ENCODE measurements at places on chromosomes 1 and 21. TPM values are rescaled to one million over a fixed set of nuclear protein-coding genes. Genes with fewer than 3 reads are reported as not detected.
A peak's percentile ranks its signal among the peaks of the same experiment; 100 is the strongest.

- H3K27ac ChIP-seq, result no peak overlapping the region
- no peak overlapping the region for H3K4me3 ChIP-seq
These were observed 315.8 kb upstream of the USP24 start for GRCh38 chr1:55530749-55531478.

- H3K27me3 ChIP-seq, result no peaks in the 10 kb centered on the region
- DNase-seq, result no peak
- no peak overlapping the region for H3K4me3 ChIP-seq
- no peaks in the 10 kb centered on the region for H3K36me3 ChIP-seq
- H3K4me1 ChIP-seq, result no peaks in the 10 kb centered on the region
These were observed 13.8 kb upstream of the ATP1A1 start for GRCh38 chr1:116359060-116359830.

DNA sequence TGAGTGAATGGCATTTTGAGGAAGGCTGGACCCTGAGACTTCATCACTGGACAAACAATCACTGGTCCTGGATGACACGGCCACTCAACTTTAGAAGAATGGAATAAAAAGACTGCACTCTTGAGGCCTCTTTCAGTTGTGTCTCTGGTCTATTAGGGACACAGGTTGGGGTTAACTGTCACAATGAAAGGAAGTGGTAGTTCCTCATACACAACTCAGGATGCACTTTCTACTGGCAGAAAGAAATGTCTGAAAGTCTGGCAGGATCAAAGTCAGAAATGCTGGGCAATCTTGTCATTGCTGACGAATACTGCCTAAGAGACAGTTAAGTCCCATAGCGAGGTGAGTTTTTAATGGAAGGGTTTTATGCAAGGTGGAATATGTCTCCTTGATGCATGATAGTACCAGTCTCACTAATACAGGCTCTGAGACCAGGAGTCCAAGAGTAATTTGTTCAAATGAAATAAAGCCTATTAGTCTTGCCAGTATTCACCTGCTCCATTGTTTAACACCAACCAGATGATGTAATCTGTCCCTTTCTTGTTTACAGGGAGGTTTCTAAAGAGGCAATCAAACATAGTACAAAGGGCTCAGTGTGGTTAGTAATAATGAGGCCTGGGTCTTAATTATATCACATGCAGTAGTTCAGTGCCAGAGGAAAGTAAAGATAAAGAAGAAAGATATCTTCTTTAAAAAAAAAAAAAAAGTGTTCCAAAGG, 11.2 kb upstream of the RRP15 start:
- no peak for DNase-seq
- no peaks in the 10 kb centered on the region for H3K4me1 ChIP-seq
- H3K4me3 ChIP-seq, result no peak overlapping the region
- no peak overlapping the region for H3K27ac ChIP-seq

- DNase-seq, result no peak
- no peaks in the 10 kb centered on the region for H3K27me3 ChIP-seq
- H3K4me3 ChIP-seq, result no peak overlapping the region
- H3K27ac ChIP-seq, result no peak overlapping the region
- no peaks in the 10 kb centered on the region for H3K36me3 ChIP-seq
These were observed 56.3 kb downstream of the INAVA start for GRCh38 chr1:200951016-200951415.

DNA sequence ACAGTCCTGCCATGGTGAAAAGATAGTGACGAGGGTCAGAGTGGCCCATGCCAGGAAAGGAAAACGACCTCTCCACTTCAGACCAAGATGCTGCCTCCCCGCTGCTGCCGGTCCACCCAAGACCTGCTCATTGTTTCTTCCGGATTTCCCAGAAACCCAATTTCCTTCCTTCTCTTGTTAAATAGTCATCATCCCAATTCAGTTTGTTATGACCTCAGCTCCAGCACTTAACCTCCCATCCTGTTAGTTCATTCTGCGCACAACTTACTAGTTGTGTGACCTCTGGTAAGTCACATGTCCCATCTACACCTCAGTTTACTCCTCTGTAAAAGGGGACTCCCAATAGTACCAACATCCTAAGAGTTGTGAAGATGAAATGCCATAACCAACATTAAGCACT, 29.9 kb upstream of the PPP1R15B start:
- peak; percentile 34 for DNase-seq
- H3K36me3 ChIP-seq, result peaks cover 6% of the 10 kb centered on the region
- H3K4me3 ChIP-seq, result peak overlapping the region; percentile 6

- H3K4me1 ChIP-seq, result no peaks in the 10 kb centered on the region
- DNase-seq, result no peak
- H3K36me3 ChIP-seq, result no peaks in the 10 kb centered on the region
- no peak overlapping the region for H3K4me3 ChIP-seq
- no peak overlapping the region for H3K27ac ChIP-seq
- H3K27me3 ChIP-seq, result no peaks in the 10 kb centered on the region
These were observed 5.8 kb upstream of the FMO3 start for GRCh38 chr1:171084870-171085269.

DNA sequence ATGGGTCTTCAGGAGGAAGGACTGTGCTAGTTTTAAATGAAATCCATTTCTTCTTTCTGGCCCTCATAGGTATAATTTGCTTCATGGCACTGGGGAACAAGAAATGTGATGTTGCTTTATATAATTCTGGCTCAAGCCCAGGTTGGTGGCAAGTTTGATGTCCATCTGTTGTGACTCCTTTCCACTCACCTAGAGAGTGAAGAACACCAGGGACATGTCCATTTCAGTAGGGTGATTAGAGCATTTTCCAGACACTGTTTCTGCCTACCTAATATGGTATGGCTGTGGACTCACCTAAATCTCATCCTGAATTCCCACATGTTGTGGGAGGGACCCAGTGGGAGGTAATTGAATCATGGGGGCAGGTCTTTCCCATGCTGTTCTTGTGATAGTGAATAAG, 278.1 kb downstream of the LMX1A start:
- no peak for DNase-seq
- no peak overlapping the region for H3K4me3 ChIP-seq
- no peaks in the 10 kb centered on the region for H3K4me1 ChIP-seq
- H3K36me3 ChIP-seq, result no peaks in the 10 kb centered on the region

- DNase-seq, result no peak
- H3K4me3 ChIP-seq, result no peak overlapping the region
- no peaks in the 10 kb centered on the region for H3K4me1 ChIP-seq
- H3K27ac ChIP-seq, result no peak overlapping the region
- H3K36me3 ChIP-seq, result no peaks in the 10 kb centered on the region
- H3K27me3 ChIP-seq, result no peaks in the 10 kb centered on the region
These were observed 37.0 kb upstream of the ATP2B4 start for GRCh38 chr1:203589595-203589994.

GRCh38 chr1:205832326-205832751, 17.6 kb downstream of the PM20D1 start:
- H3K4me1 ChIP-seq, result no peaks in the 10 kb centered on the region
- DNase-seq, result no peak
- H3K36me3 ChIP-seq, result no peaks in the 10 kb centered on the region
- no peak overlapping the region for H3K4me3 ChIP-seq
- H3K27me3 ChIP-seq, result no peaks in the 10 kb centered on the region

GRCh38 chr21:30255679-30256078, 27.1 kb downstream of the KRTAP24-1 start:
- no peak for DNase-seq
- no peak overlapping the region for H3K27ac ChIP-seq
- H3K4me3 ChIP-seq, result no peak overlapping the region
- peaks cover 2% of the 10 kb centered on the region for H3K27me3 ChIP-seq
- H3K36me3 ChIP-seq, result no peaks in the 10 kb centered on the region
- no peaks in the 10 kb centered on the region for H3K4me1 ChIP-seq

DNA sequence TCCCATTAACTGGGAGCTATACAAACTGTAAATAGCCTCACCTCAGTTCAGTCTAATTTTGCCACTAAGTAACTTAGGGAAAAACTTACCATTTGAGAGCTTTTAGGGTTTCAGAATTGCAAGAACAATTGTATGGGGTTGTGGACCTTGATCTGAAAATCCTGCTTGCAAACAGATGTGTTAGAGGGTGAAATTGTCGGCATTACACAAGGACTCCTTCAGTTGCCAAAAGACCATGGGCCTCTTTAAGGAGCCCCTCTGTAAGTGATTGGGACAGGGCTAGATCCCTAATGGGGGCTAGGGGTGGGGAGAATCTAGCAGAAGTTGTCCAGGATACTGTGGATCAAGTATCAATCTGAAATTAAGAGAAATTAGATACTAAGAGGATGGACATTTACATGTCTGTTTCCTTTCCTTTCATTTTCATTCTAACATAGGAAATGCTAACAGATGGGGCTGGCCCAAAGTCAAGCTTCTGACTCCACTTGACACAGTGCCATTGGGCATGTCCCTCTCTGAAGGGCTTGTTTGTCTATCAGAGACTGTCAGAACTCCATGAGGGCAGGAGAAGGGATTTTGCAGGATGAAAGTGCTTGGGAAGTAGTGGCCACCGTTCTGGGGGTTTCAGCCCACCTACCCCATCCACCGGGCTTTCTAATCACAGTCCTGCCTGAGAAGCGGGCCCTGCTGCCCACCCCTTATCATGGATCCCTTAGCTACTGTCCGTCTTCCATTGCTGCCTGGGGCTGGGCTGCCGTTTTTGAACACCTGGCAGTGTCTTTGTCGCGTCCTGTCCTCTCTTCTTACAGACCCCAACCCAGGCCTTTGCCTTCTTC, 54.7 kb downstream of the STUM start:
- H3K4me1 ChIP-seq, result no peaks in the 10 kb centered on the region
- no peaks in the 10 kb centered on the region for H3K27me3 ChIP-seq
- peak overlapping the region; percentile 62 for H3K27ac ChIP-seq
- H3K36me3 ChIP-seq, result no peaks in the 10 kb centered on the region

GRCh38 chr1:101291562-101292380, 55.0 kb downstream of the S1PR1 start:
- H3K4me3 ChIP-seq, result no peak overlapping the region
- no peaks in the 10 kb centered on the region for H3K27me3 ChIP-seq
- H3K36me3 ChIP-seq, result no peaks in the 10 kb centered on the region
- H3K4me1 ChIP-seq, result no peaks in the 10 kb centered on the region
- no peak overlapping the region for H3K27ac ChIP-seq

GRCh38 chr1:98203466-98203865, 282.6 kb upstream of the DPYD start:
- H3K36me3 ChIP-seq, result no peaks in the 10 kb centered on the region
- H3K4me3 ChIP-seq, result no peak overlapping the region
- no peaks in the 10 kb centered on the region for H3K27me3 ChIP-seq
- no peak for DNase-seq
- H3K4me1 ChIP-seq, result no peaks in the 10 kb centered on the region

DNA sequence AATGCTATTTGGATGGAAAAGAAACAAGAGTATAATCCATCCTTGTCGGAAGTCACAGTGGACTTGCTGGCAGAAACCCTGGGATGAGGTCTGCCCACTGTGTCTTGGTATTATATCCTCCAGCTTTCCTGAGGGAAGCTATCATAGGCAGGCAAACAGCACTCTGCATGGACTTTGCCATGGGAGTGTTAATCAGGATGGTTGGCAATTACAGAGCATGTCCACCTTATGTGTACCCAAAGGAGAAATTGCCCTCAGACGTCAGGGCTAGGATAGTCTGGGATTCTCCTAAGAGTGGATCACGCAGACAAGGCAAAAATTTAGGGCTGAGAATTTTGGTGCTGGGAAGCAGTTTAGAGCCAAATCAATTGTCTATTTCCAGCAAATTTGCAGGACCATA, 184.9 kb upstream of the ESRRG start:
- no peak overlapping the region for H3K27ac ChIP-seq
- H3K27me3 ChIP-seq, result no peaks in the 10 kb centered on the region
- H3K36me3 ChIP-seq, result no peaks in the 10 kb centered on the region
- H3K4me1 ChIP-seq, result no peaks in the 10 kb centered on the region

- H3K27ac ChIP-seq, result no peak overlapping the region
- no peaks in the 10 kb centered on the region for H3K27me3 ChIP-seq
- H3K4me3 ChIP-seq, result no peak overlapping the region
- peaks cover 64% of the 10 kb centered on the region for H3K36me3 ChIP-seq
- DNase-seq, result no peak
These were observed 6.3 kb downstream of the MINDY1 start for GRCh38 chr1:151000408-151000807.

GRCh38 chr1:64878090-64878489, 88.3 kb downstream of the JAK1 start:
- no peak overlapping the region for H3K27ac ChIP-seq
- DNase-seq, result no peak
- peaks cover 7% of the 10 kb centered on the region for H3K36me3 ChIP-seq
- H3K27me3 ChIP-seq, result no peaks in the 10 kb centered on the region

DNA sequence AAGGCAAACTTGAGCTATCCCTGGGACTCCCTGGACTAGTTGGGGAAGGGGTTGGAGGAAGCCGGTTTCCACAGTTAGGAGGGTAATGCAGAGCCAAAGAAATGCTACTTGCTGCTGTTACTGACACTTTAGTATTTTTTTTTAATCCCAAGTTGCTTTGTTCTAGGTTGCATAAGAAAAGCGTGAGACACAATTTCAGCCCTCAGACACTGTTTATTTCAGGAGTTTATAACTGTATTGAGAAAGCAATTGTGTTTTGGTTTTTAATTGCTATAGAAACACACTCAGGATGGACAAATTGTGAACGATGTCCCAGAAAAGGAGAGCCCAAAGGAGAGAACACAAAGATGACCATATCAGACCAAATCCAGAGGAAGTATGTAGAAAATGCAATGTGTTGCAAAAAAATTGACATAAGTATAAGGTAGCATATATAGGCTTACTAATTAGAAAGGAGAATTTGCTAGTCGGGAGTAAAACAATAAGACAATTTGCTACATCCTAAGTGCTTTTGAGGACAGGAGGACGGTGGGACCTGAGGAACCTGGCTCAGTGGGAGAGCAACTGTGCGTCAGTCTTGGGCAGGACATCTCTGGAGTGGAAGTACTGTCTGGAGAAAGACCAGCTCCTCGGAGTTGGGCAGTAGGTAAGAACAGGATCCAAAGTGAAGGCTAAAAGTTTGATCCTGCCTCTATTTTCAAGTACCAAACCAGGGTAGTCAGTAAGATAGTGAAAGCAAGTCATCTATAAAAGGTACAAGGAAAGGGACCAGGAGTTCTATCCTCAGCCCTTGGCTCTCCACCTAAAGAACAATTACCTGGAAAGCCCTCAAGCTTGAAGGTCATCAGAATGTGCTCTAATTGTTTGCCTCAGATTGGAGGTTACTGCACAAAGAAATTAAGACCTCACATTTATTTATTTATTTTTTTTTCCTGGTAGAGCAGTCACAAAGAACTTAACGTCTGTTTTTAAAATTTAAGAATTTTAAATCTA, 39.9 kb downstream of the DIPK1A start:
- DNase-seq, result no peak
- H3K27ac ChIP-seq, result no peak overlapping the region
- no peak overlapping the region for H3K4me3 ChIP-seq
- no peaks in the 10 kb centered on the region for H3K36me3 ChIP-seq

GRCh38 chr1:237471956-237472355, 418.8 kb downstream of the ZP4 start:
- DNase-seq, result no peak
- H3K27ac ChIP-seq, result no peak overlapping the region

S100A5 gene
- polyA plus RNA-seq, result not detected

SNX7 gene
- polyA plus RNA-seq, result 1.8 TPM

PLPPR5 gene
- polyA plus RNA-seq, result not detected

GSTM3 gene
- polyA plus RNA-seq, result 42.3 TPM

BEST4 gene
- not detected for polyA plus RNA-seq

ADAM30 gene
- not detected for polyA plus RNA-seq

HSD3B1 gene
- not detected for polyA plus RNA-seq

MFSD2A gene
- 0.92 TPM for polyA plus RNA-seq

INTS11 gene
- 71.8 TPM for polyA plus RNA-seq
